Amniotic epithelial cell (primary cell): ENCODE measurements at places on chromosomes 7 and 10.
A peak's percentile ranks its signal among the peaks of the same experiment; 100 is the strongest.

DNA sequence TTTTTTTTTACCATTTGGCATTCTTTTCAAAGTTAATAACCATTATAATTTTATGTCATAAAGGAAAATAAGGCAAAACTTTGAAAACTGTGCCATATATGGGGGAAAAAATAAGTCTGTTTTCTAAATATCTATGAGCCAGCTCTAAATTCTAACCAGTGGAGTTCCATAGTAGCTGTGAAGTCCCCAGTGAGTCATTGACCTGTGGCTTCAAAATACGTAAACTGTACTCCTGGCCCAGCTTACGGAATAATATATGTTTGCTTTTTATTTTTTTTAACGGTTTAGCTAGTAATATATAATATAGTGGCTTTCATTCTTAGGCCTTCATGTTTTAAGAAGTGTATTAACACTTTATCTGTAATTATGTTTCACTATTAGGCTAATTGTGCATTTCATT, 20.5 kb downstream of the ZRANB1 start:
- DNase-seq, result no peak

DNA sequence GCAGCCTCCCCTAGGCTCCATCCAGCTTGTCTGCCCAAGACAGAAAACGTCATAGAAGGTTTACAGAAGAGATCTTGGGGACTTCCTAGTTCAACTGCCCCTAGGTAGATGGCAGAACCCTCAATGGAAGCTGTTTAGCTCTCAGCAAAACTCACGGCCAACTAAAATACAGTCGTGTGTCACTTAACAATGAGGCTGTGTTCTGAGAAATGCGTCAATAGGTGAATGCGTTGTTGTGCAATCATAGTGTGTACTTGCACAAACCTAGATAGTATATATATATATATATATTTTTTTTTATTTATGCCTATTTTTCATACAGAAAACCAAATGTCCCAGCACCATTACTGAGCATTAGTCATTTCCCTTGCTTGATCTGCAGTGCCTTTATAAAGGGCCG, 100.4 kb upstream of the SH2B2 start:
- DNase-seq, result no peak

- no peak for DNase-seq
Observed at GRCh38 chr10:104081998-104082397, 3.7 kb downstream of the COL17A1 start.

GRCh38 chr10:107717046-107717445, 552.5 kb upstream of the SORCS1 start:
- no peak for DNase-seq

GRCh38 chr7:46486256-46487206, 565.5 kb upstream of the IGFBP3 start:
- DNase-seq, result peak; percentile 90

- no peak for DNase-seq
Observed at GRCh38 chr10:107647462-107647861, 483.0 kb upstream of the SORCS1 start.

DNA sequence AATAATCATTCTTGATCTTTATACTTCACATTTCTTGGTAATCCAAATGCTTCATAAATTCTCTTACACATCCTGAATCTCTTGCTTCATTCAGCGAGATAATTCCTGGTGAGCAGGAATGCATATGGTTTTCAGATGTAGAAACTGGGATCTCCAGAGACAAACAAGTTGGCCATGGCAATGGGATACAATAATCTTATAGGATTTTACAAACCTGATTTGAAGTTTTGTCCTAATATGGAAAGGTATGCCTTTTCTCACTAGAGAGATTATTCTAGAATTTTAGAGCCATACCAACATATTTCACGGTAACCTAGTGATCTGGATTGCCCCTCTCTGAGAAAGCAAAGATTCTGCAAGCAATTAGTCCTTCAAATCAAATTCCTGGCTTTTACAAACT, 13.1 kb upstream of the TRDMT1 start:
- DNase-seq, result peak; percentile 85

GRCh38 chr10:129511758-129512157, 44.7 kb downstream of the MGMT start:
- DNase-seq, result no peak

- peak; percentile 32 for DNase-seq
Observed at GRCh38 chr7:85023066-85023712, 163.7 kb downstream of the SEMA3D start.

DNA sequence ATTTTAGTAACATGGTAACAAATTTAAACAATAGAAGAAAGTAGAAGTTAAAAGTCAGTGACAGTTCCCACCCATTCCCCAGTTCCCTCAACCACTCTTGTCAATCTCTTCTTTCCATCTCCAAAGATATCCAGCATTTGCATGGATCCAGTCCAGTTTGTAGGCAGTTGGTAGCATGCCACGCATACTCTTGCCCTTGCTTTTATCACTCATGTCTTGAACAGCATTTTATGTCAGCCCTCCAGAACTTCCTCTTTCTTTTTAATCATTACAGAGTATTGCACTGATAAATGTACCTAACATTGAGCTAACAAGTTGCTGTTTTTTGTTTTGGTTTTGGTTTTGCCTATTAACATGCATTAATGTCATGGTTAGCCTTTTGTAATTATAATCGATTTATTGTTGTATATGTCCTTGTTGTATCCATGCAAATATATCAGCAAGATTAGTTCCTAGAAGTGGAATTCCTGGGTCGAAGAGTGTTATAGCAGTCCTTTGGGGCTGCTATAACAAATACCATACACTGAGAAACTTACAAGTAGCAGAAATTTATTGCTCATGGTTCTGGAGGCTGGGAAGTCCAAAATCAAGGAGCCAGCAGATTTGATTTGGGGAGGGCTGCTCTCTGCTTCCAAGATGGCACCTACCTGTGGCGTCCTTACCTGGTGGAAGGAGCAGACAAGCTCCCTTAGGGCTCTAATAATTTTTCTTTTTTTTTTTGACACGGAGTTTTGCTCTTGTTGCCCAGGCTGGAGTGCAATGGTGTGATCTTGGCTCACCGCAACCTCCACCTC, 25.7 kb downstream of the CHST3 start:
- DNase-seq, result no peak

DNA sequence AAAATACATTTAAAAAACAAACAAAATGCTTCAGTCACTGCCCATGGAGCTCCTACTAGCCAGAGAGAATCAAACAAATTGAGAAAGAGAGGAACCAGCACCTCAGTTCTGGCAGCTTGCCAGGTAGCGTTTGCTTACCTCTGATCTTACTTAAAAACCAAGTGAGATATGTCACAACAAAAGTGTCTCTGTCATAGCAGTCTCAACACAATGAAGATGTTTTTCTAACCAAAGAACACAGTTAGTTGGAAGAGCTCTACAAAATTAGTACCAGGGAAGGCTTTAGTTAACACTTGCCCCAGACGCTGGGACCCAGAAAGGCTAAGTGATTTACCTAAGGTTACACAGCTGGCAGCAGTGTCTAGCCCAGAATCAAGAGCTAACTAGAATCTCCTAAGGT, 3.4 kb downstream of the DOCK4 start:
- no peak for DNase-seq

DNA sequence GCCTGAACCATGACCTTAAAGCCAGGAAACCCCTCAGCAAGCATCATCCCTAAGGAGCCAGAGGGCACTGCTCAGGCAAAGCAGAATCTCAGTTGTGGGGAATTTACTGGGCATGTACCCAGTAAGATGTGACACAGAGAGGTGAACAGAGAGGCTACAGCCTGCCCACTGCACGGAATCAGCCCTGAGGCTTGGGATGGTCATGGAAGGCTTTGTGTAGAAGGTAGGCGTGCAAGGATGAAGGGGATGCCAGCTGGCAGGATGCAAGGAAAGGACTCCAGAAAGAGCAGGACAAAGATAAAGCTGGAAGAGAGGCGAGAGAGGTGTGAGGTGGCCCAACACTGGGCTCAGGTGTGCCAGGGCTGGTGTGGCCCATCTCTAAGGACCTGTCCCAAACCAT, 2.4 kb upstream of the AIFM2 start:
- no peak for DNase-seq

DNA sequence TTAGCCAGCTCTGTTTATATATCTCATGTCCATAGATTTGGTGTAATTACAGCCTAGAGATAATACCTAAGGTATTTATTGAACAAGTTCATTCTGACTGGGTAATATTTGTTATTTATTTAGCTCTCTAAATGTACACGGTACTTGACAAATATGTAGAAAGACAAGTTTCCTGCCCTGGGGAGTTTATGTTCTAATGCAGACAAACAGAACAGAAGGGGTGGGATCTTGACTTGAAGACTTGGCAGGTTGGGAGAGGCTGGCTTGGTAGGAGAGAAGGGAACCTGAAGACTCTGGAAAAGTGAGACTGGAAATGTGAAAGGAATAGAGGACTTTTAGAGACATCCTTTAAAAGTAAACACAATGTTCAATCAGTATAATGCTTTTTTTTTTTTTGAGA, 97.7 kb upstream of the CDK6 start:
- DNase-seq, result no peak

- no peak for DNase-seq
Observed at GRCh38 chr10:79048639-79049550, 19.9 kb upstream of the ZMIZ1 start.

DNA sequence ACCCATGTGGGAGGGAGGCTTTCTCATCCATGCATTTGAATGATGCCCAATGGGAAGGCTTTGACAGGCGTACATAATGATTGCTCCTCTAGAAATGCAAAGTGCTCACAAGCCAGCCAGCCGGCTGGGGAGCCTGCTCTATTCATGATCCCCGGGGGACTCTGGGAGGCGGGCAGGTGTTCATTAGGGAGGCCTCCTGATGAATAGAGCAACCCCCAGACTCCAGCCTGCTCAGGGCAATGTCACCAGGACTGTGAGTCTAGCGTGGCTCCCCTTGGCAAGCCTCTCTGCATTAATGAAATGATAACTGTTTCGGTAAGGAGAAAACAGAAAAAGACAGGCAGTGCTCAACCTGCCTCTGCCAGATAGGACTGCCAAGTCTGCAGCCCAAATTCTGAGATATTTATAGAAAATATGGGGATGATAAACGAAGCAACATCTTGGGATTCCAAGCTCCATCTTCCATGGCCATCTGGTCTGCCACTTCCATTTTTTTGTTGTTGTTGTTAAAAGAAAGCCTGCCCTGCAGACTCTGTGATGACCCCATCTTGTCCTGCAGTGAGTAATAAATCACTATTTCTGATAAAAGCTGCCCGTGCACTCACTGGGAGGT, 236.4 kb downstream of the PRPF18 start:
- DNase-seq, result no peak

DNA sequence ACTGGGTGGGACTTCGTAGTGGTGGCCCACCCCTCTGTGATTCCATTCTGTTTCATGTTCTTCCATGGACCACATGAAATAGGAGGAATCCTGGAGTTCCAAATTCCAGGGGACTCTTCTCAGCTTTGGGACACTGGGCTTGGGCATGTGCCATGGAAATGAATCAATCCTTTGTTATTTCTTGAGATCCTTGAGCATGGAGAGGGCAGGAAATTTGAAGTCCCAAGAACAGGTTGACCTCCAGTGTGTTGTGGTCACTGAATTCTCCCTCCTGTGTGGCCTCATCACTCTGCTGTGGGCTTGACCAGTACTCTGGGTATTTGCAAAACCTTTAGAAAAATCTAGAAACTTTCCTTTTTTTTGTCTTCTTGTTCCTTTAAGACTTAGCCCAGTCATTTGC, 22.7 kb downstream of the TACR2 start:
- DNase-seq, result no peak

DNA sequence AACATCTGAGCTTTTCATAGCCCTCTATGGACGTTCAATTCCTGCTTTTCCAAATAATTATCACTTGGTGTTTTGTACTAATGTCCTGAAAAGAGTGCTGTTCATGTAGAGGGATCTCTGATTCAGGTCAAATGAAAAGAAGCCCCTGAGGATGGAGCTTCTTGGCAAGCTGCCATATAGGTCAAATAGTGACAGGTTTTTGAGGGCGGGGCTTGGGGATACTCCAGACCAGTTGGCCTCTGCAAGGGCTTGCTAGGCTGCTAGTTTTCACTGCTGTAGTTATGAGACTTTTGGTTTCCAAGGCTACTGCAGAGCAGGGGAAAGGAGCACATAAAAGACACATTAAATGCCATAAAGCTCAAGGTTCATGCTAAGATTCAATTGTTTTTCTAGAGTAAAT, 257.2 kb upstream of the CACNA2D1 start:
- DNase-seq, result no peak

GRCh38 chr7:93117852-93118530, at the start of gene SAMD9:
SAMD9 (minus strand) TSS chr7:93117979; CDS start chr7:93106097, 11,882 bp downstream.
- peak; percentile 79 for DNase-seq

DNA sequence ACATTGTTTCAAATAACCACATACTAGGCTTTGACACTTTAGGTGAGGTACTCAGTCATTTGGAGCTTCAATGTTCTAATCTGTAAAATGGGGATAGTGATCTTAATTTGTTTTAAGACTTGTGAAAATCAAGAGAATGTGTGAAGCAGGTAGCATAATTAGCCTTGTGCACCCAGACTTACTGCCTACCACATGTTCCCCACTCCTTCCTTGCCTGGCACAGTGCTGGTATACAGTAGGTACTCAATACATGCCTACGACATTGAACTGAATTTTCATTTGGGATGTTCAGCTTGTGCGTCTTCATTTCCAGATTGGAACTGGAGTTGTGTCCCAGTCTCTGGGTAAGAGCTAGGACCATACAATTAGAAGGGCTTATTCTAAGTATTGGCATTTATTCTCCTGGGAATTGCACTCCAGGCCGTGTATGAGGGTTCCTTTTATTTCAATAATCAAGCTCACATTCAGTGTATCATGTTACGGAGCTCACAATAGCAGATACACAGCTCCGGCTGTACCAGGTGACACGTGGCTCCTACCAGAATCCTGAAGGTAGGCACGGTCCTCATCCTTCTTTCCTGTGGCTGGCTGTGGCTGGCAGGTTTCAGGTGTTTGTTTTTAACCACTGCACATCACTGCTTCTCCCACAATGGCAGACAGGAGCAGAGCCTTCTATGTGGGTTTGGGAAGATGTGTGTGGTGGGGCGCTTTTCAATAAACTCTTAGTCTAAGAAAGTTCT, 109.4 kb upstream of the PDCD4 start:
- no peak for DNase-seq

- no peak for DNase-seq
Observed at GRCh38 chr7:71860572-71860971, 551.6 kb downstream of the CALN1 start.

DNA sequence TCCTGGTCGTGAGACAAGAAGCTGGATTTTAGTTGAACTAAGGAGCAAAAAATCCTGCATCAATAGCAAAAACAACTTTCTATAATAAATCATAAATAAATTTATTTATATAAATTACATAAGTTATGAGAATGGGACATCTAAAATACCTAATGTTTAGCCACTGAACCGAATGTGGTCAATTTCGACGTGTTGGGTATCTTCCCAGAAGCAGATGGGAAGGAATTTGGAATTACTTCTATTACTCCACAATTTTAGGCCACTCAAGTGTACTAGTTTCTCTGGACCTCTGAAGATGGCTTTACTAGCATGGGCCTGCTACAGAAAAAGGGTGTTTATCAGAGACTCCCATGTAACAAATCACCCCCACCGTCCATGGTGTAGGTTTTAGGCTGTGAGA, 172.0 kb downstream of the PRPF18 start:
- no peak for DNase-seq

- DNase-seq, result no peak
Observed at GRCh38 chr7:134530460-134530859, 3.1 kb downstream of the AKR1B10 start.
